GM23248 (cell line): ENCODE measurements at places on chromosomes 4 and X. TPM values are rescaled to one million over a fixed set of nuclear protein-coding genes. Genes with fewer than 3 reads are reported as not detected.

- H3K4me1 ChIP-seq = peaks cover 33% of the 10 kb centered on the region
- peak overlapping the region; percentile 86 for H3K4me3 ChIP-seq
- H3K27ac ChIP-seq = peak overlapping the region; percentile 90
Observed at GRCh38 chr4:151228189-151229119, 48.5 kb upstream of the PRSS48 start.

DNA sequence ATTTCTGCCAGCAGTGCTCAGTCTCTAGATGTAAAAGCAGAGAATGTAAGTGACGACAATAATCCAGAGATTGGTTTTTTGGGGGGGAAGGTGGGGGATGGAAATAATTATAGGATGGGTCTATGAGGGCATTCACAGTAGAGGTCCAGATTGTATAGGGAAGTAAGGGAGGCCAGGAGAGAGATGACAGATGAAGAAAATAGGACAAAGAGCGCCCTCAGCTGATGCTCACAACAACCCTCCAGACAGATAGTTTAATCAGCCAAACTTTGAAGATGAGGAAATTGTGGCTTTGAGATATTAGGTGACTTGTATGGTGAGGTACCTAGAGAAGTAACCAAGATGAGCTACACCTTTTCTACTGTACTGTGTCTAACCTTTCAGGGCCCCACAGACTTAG is 137.9 kb downstream of the MAGEB17 start:
- H3K4me1 ChIP-seq = no peaks in the 10 kb centered on the region
- H3K27ac ChIP-seq = no peak overlapping the region
- no peaks in the 10 kb centered on the region for H3K27me3 ChIP-seq
- no peak for DNase-seq

GRCh38 chr4:93030670-93031069 is 726.9 kb downstream of the GRID2 start:
- no peaks in the 10 kb centered on the region for H3K36me3 ChIP-seq
- H3K27ac ChIP-seq = no peak overlapping the region
- no peak overlapping the region for H3K4me3 ChIP-seq

DNA sequence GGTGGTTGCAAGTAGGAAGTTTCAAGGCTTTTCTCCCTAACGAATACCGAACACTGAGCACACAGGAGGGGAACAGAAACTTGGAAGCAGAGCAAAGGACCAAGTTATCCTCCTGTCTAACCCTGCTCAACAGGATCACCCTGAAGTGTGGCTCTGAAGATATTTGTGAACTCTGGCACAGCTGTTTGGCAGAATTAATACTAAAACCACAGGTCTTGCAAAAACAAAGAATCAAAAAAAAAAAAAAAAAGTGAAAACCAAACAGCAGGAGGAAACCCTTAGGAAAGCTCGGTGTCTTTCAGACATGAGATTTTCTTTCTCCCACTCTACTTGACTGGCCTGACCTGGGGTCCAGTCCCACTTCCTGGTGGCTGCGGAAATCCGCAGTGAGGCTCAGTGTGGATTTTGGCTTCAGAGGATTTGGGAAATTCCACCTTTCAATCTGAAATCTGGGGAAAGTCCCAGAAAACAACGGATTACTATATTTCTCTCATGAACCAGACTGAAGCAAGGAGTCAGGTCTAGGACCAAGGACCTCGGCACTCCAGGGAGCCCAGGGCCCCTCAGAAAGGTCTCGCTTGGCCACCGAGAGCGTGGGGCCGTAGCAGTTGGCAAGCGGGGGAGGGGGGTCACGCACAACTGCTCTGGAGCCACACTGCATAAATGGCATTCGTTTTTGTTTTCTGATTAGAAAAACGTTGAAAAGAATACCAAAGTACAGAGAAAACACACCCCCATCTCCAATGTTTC is 867 bp downstream of the TIFA start:
- peak overlapping the region; percentile 89 for H3K4me3 ChIP-seq
- peak overlapping the region; percentile 25 for H3K27ac ChIP-seq
- no peaks in the 10 kb centered on the region for H3K36me3 ChIP-seq
- H3K27me3 ChIP-seq = no peaks in the 10 kb centered on the region
- peak; percentile 50 for DNase-seq
- 0 out of 2 replicates have a peak, but pooled peaks cover 6% of the 10 kb centered on the region for H3K4me1 ChIP-seq

Gene MYOZ2
- 0.35 and 0.59 TPM in 2 replicates for polyA plus RNA-seq

Gene MID1
- 5.9 and 6.5 TPM in 2 replicates for polyA plus RNA-seq
